ENCODE measurements at places on chromosomes 7 and 10.

DNA sequence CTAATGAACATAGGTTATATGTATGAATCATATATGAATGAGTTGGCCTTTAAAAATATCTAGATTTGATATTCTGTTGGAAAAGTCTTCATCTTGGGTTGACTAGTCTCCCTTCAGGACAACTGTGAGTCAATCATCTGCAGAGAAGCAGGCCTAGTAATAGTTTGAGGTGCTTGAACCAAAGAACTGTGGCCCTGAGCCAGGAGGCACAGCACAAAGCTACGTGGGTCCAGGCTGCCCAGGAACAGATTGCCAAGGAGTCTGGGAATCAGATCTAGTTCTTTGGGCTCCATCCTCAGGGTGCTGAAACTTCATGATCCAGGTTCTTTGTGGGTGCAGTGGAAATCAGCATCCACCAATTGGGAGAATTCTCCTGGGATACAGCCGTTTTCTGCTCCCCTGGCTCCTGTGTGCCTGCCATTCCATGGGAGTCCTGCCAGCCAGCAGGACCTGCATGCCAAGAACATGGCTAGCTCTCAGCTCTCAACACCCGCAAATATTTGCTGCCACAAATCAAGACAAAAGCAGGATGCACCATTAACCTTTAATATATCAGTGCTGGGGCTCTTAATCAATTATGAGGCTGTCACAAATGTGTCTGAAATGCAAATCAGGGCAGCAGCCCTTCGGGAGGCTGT is 709.0 kb downstream of the GRID1 start:
- DNase-seq: no peak

DNA sequence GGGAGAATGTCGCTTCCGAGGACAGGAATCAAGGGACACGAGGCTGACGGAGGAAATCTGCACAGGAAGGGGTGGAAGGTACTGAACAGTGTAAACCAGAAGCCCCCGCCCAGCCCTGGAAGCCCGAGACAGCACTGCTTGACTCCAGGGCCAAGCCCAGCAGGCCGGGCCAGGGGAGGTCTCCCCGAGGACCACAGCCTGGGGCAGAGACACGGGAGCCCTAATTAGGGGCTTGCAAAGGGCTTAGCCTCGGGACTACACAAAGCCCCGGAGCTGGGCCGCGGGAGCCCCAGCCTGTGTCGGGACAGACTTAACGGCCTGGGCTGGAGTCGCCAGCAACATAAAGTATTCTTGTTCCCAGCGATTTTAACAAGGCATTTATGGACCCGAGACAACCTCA is 50.8 kb downstream of the OAT start:
- DNase-seq: no peak

DNA sequence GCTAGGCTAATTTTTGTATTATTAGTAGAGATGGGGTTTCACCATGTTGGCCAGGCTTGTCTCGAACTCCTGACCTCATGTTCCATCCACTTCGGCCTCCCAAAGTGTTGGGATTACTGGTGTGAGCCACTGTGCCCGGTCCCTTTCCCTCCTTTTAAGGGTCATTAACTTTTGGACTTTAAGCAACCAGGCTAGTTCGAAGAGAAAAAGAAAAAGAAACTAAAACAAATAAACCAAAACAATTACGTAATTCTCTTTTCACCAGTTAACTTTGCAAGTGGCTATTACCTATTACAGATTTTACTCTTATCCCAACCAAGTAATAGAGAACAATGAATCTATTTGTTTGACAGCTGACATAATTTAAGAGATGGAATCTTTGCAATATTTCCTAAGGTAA is 72.8 kb upstream of the SEMA3C start:
- no peak for DNase-seq

DNA sequence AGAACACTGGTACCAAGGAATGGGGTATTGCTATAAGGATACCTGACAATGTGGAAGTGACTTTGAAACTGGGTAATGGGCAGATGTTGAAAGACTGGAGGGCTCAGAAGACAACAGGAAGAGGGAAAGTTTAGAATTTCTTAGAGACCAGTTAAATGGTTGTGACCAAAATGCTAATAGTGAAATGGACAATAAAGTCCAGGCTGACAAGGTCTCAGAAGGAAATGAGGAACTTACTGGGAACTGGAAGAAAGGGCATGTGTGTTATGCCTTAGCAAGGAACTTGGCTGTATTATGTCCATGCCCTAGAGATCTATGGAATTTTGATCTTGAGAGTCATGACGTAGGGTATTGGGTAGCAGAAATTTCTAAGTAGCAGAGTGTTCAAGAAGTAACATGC is 38.0 kb downstream of the FAM149B1 start:
- no peak for DNase-seq

DNA sequence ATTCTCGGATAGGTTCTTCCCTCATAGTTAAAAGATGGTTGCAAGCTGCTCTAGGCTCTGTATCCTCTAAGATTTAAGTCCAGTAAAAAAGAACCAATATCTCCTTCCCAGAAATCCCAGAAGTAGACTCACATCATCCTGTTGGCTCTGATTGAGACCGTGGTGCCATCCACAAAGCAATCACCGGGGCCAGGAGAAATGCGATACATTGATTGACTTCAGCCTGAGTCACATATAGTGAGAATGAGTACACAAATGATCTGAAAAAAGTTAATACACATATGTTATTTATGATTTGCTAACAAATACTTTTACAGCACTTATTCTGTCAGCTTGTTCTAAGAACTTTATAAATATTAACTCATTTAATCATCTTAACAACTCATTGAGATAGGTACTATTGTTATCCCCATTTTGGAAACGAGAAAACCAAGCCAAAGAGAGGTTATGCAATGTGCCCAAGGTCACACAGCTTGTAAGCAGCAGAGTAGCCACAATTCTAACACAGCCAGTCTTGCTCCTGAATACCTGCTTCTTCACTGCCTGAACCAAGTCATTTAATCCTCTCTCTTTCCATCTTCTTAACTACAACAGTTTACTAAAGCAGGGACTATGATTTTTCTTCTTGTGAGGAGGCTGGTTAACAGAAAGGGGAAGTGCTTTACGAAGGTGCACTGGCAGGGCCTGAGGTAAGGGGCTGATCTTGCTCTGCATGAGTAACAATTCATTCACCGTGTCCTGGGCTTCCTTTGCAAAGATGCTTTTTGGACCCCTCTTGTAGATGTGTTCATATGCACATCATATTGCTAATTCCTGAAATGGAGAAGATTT is 177.0 kb downstream of the REEP3 start:
- no peak for DNase-seq

GRCh38 chr10:24623383-24623782 is 100.3 kb downstream of the ARHGAP21 start:
- no peak for DNase-seq

- DNase-seq: no peak
Observed at GRCh38 chr10:129090618-129091366, 376.2 kb upstream of the MGMT start.

DNA sequence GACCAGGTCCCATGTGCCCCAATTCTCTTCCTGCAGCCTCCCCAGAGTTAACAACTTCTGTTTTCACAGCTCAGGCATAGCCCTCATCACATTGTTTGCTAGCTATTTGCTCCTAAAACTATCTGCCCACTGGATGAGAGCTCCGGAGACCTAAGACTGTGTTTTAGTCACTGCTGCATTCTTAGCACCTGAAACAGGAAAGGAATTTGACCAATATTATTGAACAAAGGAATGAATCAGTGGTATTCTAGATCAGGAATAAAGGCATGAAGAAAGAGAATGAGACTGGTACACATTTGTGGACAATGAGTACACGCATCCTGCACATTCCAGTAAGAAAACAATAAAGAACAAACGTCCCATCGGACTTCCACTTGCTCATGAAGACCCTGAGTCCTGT is 54.8 kb downstream of the PPP1R17 start:
- no peak for DNase-seq

GRCh38 chr10:114071178-114071577 is 27.5 kb downstream of the ADRB1 start:
- DNase-seq: no peak

DNA sequence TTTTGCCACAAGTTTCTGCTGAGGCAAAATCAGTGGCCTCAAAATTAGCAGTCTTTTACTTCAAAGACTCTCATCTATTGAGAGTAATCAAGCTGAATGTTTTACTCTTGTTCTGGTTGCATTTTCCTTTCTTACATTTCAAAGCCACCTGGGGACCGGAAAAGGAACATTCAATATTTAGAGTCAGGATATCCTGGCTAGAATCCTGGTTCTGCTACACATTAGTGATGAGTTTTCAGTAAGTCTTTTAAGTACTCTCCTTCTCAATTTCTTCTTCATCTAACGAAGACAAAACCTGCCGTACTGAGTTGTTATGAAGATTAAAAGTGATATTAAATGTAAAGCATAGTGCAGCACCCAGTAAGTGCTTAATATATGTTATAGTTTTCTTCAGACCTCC is 52.5 kb downstream of the LAMB4 start:
- DNase-seq: no peak

- no peak for DNase-seq
Observed at GRCh38 chr7:150964593-150965111, 13.5 kb downstream of the KCNH2 start.

GRCh38 chr10:108187408-108188012 is 1023.0 kb upstream of the SORCS1 start:
- no peak for DNase-seq

DNA sequence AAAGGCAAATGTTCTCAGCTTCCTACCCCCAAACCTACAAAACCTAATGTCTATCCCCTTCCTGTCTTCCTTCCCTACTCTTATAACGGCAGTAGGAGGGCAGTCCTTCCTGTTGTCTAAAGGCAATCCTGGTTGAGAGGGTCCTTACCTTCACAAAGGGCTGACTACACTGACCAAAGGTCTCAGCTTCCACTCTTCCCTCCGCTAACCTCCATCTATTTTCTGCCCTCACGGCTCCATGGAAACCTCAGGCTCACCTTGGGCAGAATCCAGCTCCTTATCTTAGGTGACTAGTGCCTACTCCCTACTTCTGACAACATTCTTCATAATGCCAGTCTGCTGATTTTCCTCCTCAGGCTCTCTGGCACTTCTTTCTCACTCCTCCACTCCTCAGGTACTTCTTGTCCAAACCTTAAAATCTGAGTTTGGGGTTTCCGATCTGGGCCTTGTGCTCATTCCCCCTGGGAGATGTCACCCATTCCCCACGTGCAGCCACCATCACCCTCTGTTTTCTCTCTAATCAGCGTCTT is 542 bp downstream of the FBXL13 start:
- DNase-seq: no peak

DNA sequence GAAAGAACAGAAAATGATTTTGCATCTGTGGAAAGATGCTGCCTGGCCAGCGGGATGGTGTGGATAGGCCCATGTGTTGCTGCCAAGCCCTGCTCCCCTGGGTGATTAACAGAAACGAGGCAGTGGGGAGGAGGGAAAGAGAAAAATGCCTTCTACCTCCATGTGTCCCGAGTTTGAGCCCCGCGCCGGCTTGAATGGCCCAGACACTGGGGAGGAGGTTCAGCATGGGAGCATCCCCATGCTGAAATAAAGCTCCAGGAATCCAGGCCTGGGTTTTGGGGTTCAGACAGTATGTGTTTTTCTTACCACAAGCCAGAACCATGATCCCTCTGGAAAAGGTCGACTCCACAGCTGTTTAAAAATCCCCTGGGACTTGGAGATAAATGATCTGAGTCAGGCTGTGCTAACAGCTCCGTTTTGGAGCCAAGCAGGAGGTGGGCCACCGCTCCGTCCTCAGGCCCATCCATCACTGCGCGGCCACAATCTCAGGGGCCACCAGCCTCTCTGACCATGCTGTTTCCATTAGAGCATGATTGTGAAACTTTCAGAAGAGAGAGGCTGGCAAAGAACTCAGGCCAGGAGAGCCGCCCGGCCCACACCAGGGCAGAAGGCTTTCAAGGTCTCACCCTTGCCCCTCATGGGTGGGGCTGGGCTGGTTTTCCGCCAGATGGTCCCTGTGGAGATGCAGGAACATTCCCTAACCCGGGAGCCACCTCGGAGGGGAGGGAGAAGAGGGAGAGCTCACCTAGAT is 299.7 kb downstream of the ZEB1 start:
- DNase-seq: no peak

DNA sequence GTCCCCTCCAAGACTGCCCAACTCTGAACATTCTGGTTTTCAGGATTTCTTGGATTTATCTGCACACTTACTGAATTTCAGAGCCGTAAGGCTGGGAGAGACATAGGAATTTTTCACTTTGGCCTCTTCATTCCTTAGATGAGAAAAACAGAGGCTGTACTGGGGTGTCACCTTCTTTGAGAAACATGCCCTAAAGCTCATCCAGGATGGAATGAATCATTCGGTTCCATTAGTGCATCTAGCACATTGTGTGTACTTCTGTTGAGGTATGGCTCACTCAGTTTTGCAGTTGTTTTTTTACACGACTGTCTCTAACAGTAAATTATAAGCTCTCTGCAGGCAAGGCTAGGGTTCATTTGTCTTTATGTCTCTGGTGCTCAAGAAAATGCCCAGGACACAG is 383.4 kb downstream of the GATA3 start:
- DNase-seq: no peak

DNA sequence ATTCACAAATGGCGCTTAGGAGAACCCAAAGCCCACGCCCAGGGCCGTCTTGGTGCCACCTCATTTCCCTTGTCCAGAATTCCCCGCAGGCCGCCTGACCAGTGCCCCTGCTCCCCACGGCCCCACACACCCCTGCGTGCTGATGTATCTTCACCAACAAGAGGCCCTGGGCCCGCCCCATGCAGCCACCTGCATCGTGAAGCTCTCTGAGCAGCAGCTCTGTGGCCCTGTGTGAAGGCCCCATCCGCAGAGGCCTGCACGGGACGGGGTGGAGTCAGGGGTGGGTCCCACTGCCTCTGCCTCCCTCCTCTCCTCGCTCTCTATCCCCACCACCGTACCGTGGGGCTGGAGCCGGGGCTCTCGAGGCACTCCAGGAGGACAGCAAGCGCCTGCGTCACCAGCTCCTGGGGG is 14.7 kb downstream of the BRAT1 start:
- DNase-seq: no peak

DNA sequence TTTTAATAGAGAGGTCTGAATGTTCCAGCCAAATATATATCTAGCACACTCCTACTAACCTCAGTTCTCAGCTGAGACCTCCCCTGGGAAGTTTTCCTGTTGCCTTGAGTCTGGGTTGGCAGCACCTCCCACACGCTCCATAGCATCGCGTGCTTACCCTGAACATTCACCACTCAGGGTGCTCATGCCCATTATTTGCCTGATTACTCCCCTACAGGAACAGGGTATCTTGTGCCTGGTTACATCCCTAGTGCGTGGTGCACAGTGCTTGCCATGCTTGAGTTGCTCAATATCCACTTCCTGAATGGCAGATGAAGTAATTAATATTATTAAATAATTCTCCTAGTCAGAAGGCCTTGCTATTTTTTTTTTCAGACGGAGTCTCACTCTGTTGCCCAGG is 269.9 kb upstream of the IMMP2L start:
- DNase-seq: no peak

GRCh38 chr7:107108793-107109371 is 59.9 kb upstream of the HBP1 start:
- DNase-seq: no peak
